AG04449 (cell line): ENCODE measurements at places on chromosomes 11 and 22.

GRCh38 chr11:9095421-9095820 is 4.0 kb upstream of the SCUBE2 start:
- no peak for DNase-seq

GRCh38 chr11:20671856-20672546 is 2.6 kb downstream of the NELL1 start:
- DNase-seq: no peak

DNA sequence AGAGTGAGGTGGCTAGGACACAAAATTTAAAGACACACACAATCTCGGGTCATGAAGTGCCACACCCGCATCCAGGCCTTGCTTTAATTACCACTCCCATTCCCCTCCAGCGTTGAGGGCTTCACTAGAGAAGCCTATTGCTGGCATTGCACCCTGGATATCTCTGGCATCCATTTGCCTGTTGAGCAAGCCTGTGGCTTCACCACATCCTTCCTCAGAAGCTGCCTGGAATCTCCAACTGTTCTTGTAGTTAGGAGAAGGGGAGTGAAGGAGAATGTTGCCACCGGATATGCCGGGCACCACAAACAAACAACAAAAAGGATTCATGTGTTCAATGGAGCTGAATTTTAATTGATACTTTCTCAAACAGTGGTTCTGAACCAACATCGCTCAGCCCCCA is 34.4 kb upstream of the RCN1 start:
- peak; percentile 44 for DNase-seq

- no peak for DNase-seq
These were observed 33.2 kb downstream of the ADORA2A start for GRCh38 chr22:24460418-24461089.

- no peak for DNase-seq
These were observed 21.6 kb upstream of the PEX26 start for GRCh38 chr22:18056161-18056666.

DNA sequence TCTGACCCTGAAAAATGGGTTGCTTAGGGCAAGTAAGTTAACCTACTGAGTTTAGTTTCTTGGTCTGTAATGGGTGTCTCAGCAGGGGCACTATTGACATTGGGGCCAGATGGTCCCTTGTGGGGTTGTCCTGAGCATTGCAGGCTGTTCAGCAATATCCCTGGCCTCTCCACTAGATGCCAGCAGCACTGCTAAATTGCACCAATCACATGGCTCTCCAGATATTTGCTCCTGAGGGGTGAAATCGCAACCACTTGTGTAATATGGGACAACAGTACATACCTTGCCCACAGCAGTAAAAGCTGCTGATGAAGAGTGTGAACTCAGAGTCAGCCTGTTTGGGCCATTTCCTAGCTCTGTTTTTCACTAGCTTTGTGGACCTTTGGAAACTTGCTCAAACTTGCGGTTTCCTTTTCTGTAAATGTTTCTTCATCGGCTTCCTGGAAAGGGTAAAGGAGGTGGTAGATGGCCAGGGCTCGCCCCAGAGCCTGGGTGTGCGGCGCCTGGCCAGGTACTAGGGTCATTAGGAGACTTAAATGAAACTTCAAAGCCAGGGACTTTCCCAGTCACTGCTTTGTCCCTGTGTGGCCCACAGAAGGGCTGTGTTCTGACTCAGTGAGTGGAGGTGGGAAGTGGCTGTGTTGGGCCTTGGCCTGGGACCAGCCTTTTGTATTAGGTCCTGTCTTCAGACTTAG is 13.0 kb downstream of the NCF4 start:
- no peak for DNase-seq

DNA sequence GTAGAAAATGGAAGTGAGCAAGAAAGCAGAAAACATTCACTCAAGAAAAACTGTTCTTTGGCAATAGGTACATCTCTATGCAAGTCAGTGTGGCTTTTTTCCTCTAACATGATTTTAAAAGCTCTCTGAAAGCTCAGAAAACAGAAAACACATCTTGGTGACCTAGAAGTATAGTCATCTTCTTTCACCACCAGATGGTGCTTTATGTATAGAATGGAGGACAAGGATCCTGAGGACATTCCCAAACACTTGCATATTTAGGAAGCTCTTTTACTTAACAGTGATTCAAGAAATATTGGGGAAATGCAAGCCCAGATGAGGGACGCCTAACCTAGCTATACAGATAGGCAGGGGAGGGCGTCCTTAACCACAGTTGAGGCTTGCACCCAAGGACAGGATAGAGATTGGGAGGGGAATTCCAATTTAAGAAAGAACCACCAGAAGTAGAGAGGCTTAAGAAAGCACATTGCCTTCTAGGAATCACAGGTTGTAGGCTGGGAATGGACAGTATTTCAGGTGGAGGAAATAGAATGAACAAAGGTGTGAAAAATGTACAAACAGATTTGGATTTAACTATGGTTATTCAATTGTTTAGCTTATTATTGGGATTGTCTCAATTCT is 13.8 kb upstream of the CCDC81 start:
- peak; percentile 29 for DNase-seq

DNA sequence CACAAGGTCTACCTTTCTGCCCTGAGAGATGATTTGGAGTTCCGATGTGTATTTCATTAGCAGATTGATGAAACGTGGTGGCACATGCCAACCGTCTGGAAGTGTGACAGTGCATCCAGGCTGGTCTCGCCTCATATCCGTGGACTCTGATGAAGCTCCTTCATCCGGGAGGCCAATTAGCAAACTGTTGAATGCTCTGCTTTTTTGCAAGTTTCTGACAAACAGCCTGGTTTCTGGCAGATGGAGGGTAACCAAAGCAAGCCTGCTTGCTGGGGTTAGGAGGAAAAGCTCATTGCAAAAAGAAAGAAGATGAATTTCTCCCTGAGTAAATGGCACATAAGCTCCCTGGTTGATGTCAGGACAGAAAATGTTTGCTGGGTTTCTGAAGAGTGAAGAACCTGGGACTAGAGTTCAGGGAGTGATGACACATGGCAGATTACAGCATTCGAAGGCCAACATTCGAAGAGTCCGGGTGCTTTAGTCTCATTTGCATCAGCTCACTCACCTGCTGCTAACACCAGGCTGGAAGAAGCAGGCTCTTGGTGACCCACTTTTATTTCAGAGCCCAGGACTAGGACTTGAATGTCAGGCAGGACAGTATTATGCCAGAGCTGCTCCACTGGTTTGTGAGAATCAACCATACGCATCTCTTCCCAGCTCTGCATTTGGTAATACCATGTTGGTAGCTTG is 135.9 kb upstream of the TTC12 start:
- no peak for DNase-seq

GRCh38 chr11:60370252-60370810 is 8.0 kb upstream of the MS4A7 start:
- no peak for DNase-seq

DNA sequence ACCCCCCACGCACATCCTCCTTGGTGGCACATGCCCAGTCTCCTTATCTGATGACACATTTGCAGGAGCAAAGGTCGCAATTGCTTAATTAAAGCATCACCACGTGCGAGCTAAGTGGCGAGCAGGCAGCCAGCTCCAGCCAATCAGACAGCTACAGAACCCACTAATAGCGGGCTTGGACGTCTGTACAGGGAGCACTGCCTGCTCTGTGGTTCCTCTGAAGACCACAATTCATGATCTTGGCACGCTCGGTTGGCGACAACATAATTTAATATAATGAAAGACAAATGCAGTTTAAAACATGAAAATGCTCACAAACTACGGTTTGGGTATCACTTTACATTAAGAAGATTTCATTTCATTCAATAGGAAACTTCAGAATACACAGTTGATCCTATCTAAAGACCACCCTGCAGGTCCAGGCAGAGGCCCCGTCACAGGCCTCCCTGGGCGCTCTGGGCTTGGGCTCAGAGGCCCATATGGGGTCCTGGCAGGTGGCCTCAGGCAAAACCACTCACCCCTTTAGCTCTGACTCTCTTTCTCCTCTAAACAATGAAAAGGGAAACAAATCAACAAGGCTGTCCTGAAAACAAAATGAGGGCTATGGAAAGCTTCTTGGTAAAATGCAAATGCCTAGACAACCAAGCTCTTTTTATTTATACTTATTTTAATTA is 10.4 kb downstream of the PACSIN2 start:
- DNase-seq: peak; percentile 36

DNA sequence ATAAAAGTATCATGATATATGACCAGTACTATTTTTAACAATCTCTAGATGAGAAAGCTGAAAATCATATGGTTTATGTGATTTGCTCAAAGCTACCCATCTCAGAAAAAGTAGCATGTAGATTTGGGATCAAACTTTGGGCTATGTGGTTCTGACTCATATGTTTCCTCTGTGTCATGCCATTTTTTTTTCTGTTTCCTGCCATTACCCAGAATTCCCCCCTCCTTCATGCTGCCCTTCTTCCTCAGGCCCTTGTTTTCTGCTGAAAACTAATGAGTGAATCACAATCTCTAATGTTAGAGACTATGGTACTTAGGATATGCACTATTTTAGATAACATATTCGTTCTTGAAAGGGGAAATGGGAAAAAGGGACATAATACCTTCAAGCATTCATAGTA is 80.7 kb downstream of the JRKL start:
- no peak for DNase-seq

- no peak for DNase-seq
These were observed 45.1 kb downstream of the AHNAK start for GRCh38 chr11:62501432-62501891.

DNA sequence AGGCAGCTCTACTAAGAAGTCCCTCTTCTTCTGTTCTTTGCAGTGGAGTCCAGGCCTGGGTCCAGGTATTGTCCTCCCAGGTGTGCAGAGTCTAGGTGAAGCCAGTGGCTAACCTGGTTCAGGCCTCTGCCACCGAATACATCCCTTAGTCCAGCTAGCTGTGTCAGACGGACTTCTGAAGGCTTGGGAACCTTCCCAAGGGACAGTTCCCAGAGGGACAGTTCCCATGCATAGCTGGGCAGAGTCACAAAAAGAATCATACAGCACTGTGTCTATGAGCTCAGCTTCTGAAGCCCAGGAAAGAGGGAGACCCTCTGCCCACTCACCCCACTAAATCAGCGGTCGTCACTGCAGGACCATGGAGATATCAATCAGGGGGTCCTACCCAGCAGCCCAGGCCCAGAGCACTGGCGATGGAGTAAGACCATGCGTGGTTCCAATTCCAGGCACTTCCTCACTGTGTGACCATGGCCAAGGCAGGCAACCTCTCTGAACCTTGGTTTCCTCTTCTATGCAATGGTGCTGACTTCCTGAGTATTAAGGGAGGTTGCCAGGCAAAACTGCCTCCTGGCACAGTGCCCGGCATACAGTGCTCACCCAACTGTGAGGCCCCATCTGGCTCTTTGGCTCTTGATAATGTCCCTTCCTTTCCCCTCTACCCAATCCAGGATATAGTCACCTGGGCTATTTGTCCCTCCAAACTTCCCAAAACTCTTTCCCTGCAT is 3.4 kb downstream of the MS4A10 start:
- DNase-seq: no peak

DNA sequence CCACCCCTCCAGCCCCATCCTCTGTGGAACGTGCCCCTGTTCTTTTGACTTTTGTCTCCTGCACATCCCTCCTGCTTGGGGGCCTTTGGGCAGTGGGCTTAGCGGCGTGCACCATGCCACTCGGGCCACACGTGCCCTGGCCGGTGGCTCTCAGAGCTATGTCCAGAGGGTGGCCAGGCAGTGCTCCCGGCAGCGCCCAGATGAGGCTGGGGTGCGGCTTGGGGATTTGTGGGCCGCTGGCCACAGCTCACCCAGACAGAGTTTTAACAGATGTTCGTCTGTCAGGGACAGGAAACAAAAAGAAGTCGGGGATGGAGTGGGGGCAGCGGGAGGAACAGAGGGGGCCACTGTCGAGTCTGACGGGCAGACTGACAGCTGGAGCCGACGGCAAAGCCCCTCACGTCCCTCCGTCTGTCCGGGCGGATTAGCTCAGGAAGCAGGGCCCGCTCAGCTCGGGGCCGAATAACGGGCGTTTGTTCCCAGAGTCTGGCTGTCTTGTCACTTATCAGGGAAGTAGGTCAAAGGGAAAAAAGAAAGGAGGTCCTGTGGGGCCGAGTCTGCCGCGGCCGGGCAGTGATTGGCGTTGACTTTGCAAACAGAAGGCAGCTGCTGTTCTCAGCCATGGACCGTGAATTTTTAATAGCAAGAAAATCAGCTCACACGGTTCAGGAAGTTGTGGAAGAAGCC is 61.6 kb downstream of the LRP5 start:
- DNase-seq: no peak

DNA sequence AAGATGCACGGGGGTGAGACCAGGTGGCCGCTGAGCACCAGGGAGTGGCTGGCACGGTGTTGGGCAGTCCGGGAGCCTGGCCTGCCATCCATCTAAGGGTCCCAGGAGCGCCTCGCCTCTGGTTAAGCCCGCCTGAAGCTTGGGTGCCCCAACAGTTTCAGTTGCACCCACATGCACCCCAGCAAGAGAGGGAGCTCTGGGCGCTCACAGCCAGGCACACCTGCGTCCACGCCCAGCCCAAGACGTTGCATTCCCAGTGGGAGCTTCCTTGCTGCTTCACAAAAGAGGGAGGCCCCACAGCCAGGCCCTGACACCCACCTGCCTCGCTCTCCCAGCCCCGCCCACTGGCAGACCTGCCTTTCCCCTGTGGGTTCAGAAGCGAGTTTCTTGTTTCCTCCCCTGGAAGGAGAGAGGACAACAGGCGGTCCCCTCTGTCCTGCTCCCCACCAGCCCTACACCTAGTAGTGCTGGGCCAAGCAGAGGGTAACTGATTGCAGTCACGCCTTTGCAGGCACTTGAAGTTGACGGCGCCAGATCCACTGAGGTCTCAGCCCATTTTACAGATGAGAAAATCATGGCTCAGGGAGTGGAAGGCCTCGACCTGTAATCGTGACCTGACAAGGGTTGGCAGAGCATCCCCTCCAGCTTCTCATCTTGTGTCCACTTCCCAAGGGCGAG is 35.4 kb downstream of the OSBPL5 start:
- DNase-seq: no peak

GRCh38 chr22:28999510-28999909 is 62.1 kb downstream of the C22orf31 start:
- no peak for DNase-seq

DNA sequence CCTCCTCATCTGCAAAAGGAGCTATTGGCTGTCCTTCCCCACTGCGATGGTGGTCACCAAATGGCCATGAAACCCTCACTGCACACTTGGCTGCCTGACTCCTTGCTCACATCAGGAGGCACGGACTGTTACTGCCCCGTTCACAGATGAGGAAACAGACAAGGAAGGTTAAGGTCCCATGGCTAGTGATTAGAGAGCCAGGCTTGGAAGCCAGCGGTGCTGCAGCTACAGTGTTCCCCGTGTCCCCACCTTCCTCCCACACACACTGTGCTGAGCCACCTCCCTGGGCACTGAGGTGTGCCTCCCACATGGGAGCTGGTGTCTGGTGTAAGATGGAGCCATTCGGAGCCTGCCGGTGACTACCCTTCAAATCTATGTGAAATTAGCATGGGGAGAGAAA is 2.6 kb downstream of the ARHGAP8 start:
- no peak for DNase-seq

- no peak for DNase-seq
These were observed 7.0 kb downstream of the CCND1 start for GRCh38 chr11:69647761-69648497.

GRCh38 chr11:133988686-133989410 is 32.1 kb upstream of the IGSF9B start:
- DNase-seq: no peak

DNA sequence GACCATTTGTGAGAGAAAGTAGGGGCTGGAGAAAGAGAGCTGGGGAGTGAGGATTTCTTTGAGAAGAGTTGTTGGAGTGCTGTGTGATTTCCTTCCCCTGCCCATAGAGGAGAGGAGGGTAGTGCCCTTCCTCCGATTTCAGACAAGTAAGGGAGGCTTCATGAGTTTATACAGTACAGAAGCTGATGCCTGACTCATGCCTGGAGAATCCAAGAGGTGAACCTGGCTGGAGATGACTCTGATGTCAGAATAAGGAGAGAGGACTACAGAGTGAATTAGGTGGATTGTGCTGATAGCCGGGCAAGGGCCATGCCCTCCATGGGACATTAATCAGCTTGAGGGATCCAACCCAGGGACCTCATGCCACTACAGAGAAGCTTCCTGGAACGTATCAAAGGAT is 91.6 kb downstream of the FAR1 start:
- DNase-seq: no peak
